ENCODE measurements at places on chromosomes 1 and 21. TPM values are rescaled to one million over a fixed set of nuclear protein-coding genes. Genes with fewer than 3 reads are reported as not detected.

Gene BRDT
- total RNA-seq: 0.19 TPM

Gene CAPN8
- not detected for total RNA-seq

Gene NEK2
- 24.9 TPM for total RNA-seq

Gene PGLYRP4
- not detected for total RNA-seq

Gene SMIM12
- total RNA-seq: 25.3 TPM

Gene KIAA1614
- total RNA-seq: 2.3 TPM

Gene CFAP141
- not detected for total RNA-seq

Gene KIF17
- 13.3 TPM for total RNA-seq

Gene GRIK1
- 0.42 TPM for total RNA-seq

Gene TMEM51
- total RNA-seq: 5.2 TPM

Gene IGFN1
- total RNA-seq: not detected

Gene RNF223
- total RNA-seq: not detected

DNA sequence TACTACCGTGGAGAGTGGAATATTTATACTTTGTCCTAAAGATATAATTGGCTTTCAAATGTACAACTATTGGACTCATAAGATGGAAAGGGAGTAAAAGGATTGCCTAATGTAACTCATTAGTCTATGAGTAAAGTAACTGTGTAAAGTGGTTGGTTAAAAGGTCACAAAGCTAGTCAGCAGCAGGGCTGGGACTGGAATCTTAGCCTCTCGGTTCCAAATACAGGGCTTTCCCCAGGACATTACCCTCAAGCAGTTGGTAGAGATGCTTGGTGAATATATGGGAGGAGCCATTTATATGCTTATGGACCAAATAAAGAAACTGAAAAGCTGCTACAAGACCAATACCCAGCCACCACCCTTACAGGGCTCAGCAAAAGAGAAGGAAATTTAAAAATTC lies 283.7 kb downstream of the HLX start:
- no peaks in the 10 kb centered on the region for H3K36me3 ChIP-seq
- no peak for DNase-seq
- H3K27me3 ChIP-seq: no peaks in the 10 kb centered on the region
- no peak overlapping the region for H3K4me3 ChIP-seq
- H3K27ac ChIP-seq: no peak overlapping the region

- H3K4me1 ChIP-seq: no peaks in the 10 kb centered on the region
- no peak for DNase-seq
- H3K27ac ChIP-seq: no peak overlapping the region
- H3K36me3 ChIP-seq: no peaks in the 10 kb centered on the region
- H3K27me3 ChIP-seq: no peaks in the 10 kb centered on the region
Observed at GRCh38 chr1:4177425-4178150, 277.5 kb upstream of the C1orf174 start.

GRCh38 chr1:117105722-117106121 lies 15.8 kb downstream of the TRIM45 start:
- DNase-seq: no peak
- no peaks in the 10 kb centered on the region for H3K4me1 ChIP-seq
- H3K27ac ChIP-seq: no peak overlapping the region
- peaks cover 48% of the 10 kb centered on the region for H3K36me3 ChIP-seq

- no peak overlapping the region for H3K4me3 ChIP-seq
- DNase-seq: no peak
- no peak overlapping the region for H3K27ac ChIP-seq
- peaks cover 10% of the 10 kb centered on the region for H3K4me1 ChIP-seq
- H3K27me3 ChIP-seq: peaks cover 21% of the 10 kb centered on the region
Observed at GRCh38 chr1:22498463-22498862, 46.8 kb downstream of the ZBTB40 start.

- H3K4me1 ChIP-seq: peaks cover 16% of the 10 kb centered on the region
- no peak for DNase-seq
- no peak overlapping the region for H3K27ac ChIP-seq
- H3K27me3 ChIP-seq: no peaks in the 10 kb centered on the region
Observed at GRCh38 chr1:157166590-157166989, 28.4 kb upstream of the ETV3 start.

DNA sequence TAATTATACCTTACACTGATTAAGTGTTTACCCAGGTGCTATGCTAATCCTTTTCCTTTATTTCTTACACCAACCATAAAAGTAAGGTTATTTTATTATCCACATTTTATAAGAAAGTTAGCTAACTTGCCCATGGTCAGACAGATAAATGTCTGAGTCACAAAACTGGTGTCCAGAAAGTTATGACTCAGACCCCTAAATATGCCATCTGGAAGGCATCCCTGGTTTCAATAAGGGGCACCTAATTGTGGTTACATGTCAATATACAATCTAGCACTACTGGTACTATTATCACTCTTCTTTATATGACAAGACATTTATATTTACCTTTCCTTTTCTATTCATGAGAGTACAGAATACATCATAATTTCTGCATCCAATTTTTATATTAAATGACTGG lies 496.5 kb upstream of the ADGRL2 start:
- H3K27ac ChIP-seq: no peak overlapping the region
- peaks cover 44% of the 10 kb centered on the region for H3K4me1 ChIP-seq
- H3K27me3 ChIP-seq: no peaks in the 10 kb centered on the region
- no peak for DNase-seq

- no peaks in the 10 kb centered on the region for H3K4me1 ChIP-seq
- H3K4me3 ChIP-seq: no peak overlapping the region
- DNase-seq: no peak
- H3K27ac ChIP-seq: no peak overlapping the region
Observed at GRCh38 chr1:162605225-162605927, 26.9 kb upstream of the DDR2 start.

GRCh38 chr1:225544924-225545323 lies 108.0 kb downstream of the ENAH start:
- no peak for DNase-seq
- H3K27ac ChIP-seq: no peak overlapping the region
- H3K4me1 ChIP-seq: peaks cover 27% of the 10 kb centered on the region
- no peaks in the 10 kb centered on the region for H3K27me3 ChIP-seq

DNA sequence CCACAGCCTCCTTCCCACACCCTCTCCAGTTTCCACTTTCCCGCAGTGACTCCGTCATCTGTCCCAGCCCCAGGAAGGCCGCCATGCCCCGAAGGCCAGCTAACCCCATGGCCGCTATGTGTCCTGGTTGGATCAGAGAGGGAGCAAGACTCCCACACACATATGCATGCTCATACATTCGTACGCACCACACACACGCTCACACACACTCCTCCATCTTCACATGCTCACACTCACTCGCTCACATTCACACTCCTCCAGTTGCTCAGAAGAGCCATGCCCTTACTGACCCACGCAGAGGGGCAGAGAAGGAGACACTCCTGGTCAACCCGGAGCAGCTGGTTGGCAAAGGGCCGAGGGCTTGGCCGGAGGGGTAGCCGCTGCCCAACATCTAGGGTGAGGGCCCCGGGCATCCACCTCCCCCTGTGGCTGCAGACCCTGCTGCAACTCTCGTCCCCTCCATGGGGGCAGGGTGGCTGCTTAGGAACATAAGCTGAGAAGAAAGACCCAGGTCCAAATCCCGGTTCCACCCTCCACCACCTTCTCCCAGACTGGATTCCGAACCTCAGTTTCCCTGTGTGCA lies 122.3 kb upstream of the SLC25A33 start:
- H3K27me3 ChIP-seq: no peaks in the 10 kb centered on the region
- H3K36me3 ChIP-seq: no peaks in the 10 kb centered on the region
- DNase-seq: no peak
- H3K4me1 ChIP-seq: peaks cover 6% of the 10 kb centered on the region
- H3K27ac ChIP-seq: no peak overlapping the region

- DNase-seq: peak; percentile 60
- no peaks in the 10 kb centered on the region for H3K4me1 ChIP-seq
- peaks cover 26% of the 10 kb centered on the region for H3K27me3 ChIP-seq
- no peak within 1 kb of the TSS for H3K27ac ChIP-seq
- peak within 1 kb of the TSS; percentile 89 for H3K4me3 ChIP-seq
Observed at GRCh38 chr1:201888282-201889089, at the start of gene SHISA4. Gene SHISA4 (plus strand): TSS chr1:201888898. CDS start chr1:201888995, 97 bp downstream.

DNA sequence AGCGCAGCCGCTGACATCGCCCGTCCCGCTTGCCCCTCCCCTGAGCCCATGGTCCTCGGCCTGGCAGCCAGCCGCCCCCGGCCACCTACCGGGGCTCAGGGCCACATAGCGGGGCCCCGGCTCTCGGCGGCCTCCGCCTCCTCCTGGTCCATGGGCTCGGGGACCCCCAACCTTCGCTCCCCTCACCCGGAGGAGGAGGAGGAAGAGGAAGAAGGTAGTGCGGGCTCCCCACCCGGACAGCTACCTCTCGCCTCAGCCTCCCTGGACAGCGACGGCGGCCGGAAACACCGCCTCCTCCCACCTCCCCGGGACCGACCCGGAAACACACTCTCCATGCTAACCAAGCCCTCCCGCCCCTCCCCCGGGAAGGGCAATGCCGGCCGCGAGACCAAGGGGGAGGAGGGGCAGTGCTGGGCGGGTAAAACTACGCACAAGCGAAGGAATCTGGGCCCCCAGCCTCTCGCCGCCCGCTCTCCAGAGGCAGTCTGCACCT lies at the start of gene KIAA0319L:
KIAA0319L (minus strand) TSS at position 286 of the 493 bp plus-strand sequence. CDS start 2,912 bp downstream, outside the sequence.
- peak; percentile 87 for DNase-seq
- peaks cover under 1% of the 10 kb centered on the region for H3K36me3 ChIP-seq
- no peaks in the 10 kb centered on the region for H3K27me3 ChIP-seq
- H3K4me1 ChIP-seq: peaks cover 34% of the 10 kb centered on the region

- H3K4me3 ChIP-seq: no peak overlapping the region
- H3K27ac ChIP-seq: no peak overlapping the region
- DNase-seq: peak; percentile 63
- H3K36me3 ChIP-seq: no peaks in the 10 kb centered on the region
- no peaks in the 10 kb centered on the region for H3K27me3 ChIP-seq
Observed at GRCh38 chr1:162040657-162041056, 17.0 kb upstream of the OLFML2B start.

DNA sequence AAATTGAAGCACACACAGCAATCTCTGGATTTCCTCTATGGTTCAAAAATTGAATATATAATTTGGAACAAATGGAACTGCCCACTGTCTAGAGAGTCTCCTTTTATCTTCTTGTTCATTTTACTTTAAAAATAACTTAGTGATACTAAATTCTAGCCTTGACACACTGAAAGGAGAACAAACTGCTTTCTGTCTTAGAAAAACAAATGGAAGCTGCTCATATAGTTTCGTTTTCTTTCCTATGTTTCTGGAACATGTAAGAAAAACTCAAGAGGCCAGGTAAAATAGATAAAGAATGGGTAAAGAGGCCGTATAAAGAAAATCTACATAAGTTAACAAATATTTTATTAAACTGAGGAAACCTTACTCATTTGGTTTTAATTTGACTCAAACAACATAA lies 332.7 kb downstream of the NEGR1 start:
- no peak for DNase-seq
- no peaks in the 10 kb centered on the region for H3K36me3 ChIP-seq
- H3K4me1 ChIP-seq: no peaks in the 10 kb centered on the region
- no peaks in the 10 kb centered on the region for H3K27me3 ChIP-seq
- no peak overlapping the region for H3K4me3 ChIP-seq

GRCh38 chr1:3186526-3186921 lies 117.5 kb downstream of the PRDM16 start:
- H3K27ac ChIP-seq: no peak overlapping the region
- H3K4me3 ChIP-seq: no peak overlapping the region
- no peaks in the 10 kb centered on the region for H3K27me3 ChIP-seq
- peak; percentile 55 for DNase-seq
- no peaks in the 10 kb centered on the region for H3K36me3 ChIP-seq
- H3K4me1 ChIP-seq: no peaks in the 10 kb centered on the region

- no peaks in the 10 kb centered on the region for H3K27me3 ChIP-seq
- no peak overlapping the region for H3K4me3 ChIP-seq
- no peak for DNase-seq
- no peaks in the 10 kb centered on the region for H3K36me3 ChIP-seq
- no peaks in the 10 kb centered on the region for H3K4me1 ChIP-seq
Observed at GRCh38 chr1:96372881-96373280, 348.7 kb upstream of the PTBP2 start.

DNA sequence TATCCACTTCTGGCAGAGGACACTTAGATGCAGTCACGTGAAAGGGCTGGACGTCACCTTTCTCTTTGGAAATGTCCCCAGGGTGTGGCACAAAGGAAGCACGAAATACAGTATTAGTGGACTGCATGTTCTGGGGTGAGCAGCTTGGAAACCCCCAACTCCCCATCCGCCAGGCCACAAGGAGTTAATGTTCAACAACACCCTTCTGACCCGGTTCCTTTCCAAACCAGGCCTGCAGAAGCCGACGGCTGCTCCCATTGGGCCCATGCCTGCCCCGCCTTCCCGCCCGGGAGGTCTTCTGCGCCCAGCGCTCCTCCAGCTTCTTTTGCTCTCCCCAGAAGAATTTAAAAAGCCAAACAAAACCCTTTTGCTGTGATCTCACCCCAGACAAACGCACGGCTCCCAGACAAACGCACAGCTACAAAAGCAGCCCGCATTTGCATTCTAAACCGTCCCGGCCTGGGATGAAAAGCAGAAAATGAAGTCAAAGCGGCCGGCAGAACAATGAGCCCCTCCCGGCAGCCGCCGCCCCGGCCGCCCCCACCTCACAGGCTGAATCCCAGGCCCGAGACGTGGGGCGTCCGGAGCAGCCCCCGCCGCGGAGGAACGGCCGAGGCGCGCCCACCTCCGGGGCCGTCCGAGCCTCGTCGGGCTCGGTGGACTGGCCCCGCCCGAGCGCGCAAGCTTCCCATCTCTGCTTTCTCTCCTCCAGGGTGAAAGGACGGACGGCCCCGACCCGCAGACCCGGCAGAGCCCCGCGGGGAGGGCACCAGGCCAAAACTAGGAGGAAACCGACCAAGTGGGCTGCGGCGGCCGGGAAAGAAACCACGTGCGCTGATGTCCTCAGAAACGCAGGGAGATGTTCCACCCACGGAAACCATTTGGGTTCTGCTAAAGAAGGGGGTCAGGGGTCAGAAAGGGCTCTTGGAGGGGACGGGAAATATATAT lies 101.9 kb downstream of the PLPP3 start:
- H3K27me3 ChIP-seq: peaks cover 8% of the 10 kb centered on the region
- peak overlapping the region; percentile 76 for H3K4me3 ChIP-seq
- peak; percentile 69 for DNase-seq
- H3K27ac ChIP-seq: peak overlapping the region; percentile 52

GRCh38 chr1:89687254-89687653 lies 54.3 kb downstream of the LRRC8C start:
- no peak overlapping the region for H3K27ac ChIP-seq
- H3K27me3 ChIP-seq: no peaks in the 10 kb centered on the region
- DNase-seq: no peak
- no peaks in the 10 kb centered on the region for H3K36me3 ChIP-seq

DNA sequence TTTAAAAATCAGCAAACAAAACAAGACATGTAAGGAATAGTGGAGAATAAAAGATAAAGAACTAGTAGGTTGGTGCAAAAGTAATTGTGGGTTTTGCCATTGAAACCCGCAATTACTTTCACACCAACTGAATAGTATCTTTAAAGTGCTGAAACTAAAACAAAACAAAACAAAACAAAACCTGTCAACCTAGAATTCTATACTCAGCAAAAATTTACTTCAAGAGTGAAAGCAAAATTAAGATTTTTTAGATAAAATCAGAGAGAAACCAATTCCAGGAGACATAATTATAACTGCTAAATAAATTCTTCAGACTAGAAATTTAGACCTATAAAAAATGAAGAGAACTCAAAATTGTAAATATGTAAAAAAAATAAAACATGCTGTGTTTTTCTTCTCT lies 114.0 kb upstream of the TSPAN2 start:
- H3K27ac ChIP-seq: no peak overlapping the region
- no peak overlapping the region for H3K4me3 ChIP-seq
- no peaks in the 10 kb centered on the region for H3K4me1 ChIP-seq
- no peaks in the 10 kb centered on the region for H3K27me3 ChIP-seq
- no peaks in the 10 kb centered on the region for H3K36me3 ChIP-seq
- DNase-seq: no peak
